T-cell (primary cell): ENCODE measurements at places on chromosomes 7 and 10. TPM values are rescaled to one million over a fixed set of nuclear protein-coding genes. Genes with fewer than 3 reads are reported as not detected.

The HECW1 gene
- not detected for total RNA-seq

- H3K4me1 ChIP-seq: peaks cover 9% of the 10 kb centered on the region
- no peak for DNase-seq
- H3K27ac ChIP-seq: no peak overlapping the region
- no peak overlapping the region for H3K4me3 ChIP-seq
These were observed 30.4 kb downstream of the XPNPEP1 start for GRCh38 chr10:109892931-109893330.

GRCh38 chr10:120727001-120727400 is 124.2 kb upstream of the WDR11 start:
- no peak overlapping the region for H3K27ac ChIP-seq
- H3K4me3 ChIP-seq: no peak overlapping the region
- no peaks in the 10 kb centered on the region for H3K27me3 ChIP-seq
- no peak for DNase-seq
- no peaks in the 10 kb centered on the region for H3K36me3 ChIP-seq

- no peak overlapping the region for H3K4me3 ChIP-seq
- DNase-seq: no peak
- no peaks in the 10 kb centered on the region for H3K36me3 ChIP-seq
- no peak overlapping the region for H3K27ac ChIP-seq
- H3K4me1 ChIP-seq: no peaks in the 10 kb centered on the region
These were observed 17.0 kb upstream of the ECHDC3 start for GRCh38 chr10:11724938-11725776.

- DNase-seq: peak; percentile 13
- no peak overlapping the region for H3K4me3 ChIP-seq
- H3K27ac ChIP-seq: peak overlapping the region; percentile 98
- no peaks in the 10 kb centered on the region for H3K36me3 ChIP-seq
- H3K27me3 ChIP-seq: no peaks in the 10 kb centered on the region
These were observed 88.9 kb upstream of the KLF6 start for GRCh38 chr10:3873728-3874461.

- no peak for DNase-seq
- H3K27me3 ChIP-seq: no peaks in the 10 kb centered on the region
These were observed 18.1 kb upstream of the KCND2 start for GRCh38 chr7:120254845-120255244.

- no peaks in the 10 kb centered on the region for H3K27me3 ChIP-seq
- H3K36me3 ChIP-seq: no peaks in the 10 kb centered on the region
- DNase-seq: no peak
- H3K4me1 ChIP-seq: no peaks in the 10 kb centered on the region
These were observed 179.5 kb upstream of the TMEM106B start for GRCh38 chr7:12031638-12032037.

DNA sequence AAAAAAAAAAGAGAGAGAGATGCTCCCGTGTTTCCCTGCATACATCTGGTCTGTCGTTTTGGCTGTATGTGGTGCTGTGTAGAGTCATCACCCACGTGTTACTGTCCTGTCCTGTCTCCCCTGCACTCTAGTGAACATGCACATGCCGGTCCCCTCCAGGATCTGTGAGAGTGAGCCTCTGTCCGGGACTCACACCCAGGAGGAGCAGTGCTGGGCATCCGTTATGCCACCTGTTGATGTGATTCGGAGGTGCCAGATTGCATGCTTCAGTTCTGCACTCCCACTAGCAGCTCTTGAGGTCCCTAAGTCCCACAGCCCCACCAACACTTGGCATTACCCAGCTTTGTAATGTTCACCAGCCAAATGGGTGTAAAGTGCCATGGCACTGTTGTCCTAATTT is 16.4 kb downstream of the GHRHR start:
- H3K36me3 ChIP-seq: no peaks in the 10 kb centered on the region
- H3K4me1 ChIP-seq: no peaks in the 10 kb centered on the region
- H3K4me3 ChIP-seq: no peak overlapping the region
- peaks cover 28% of the 10 kb centered on the region for H3K27me3 ChIP-seq
- no peak for DNase-seq

GRCh38 chr7:103031024-103031423 is 43.6 kb downstream of the FBXL13 start:
- no peaks in the 10 kb centered on the region for H3K4me1 ChIP-seq
- H3K4me3 ChIP-seq: no peak overlapping the region
- H3K27ac ChIP-seq: no peak overlapping the region
- H3K36me3 ChIP-seq: no peaks in the 10 kb centered on the region
- no peak for DNase-seq
